CD4-positive, CD25-positive, alpha-beta regulatory T cell (primary cell): ENCODE measurements at places on chromosomes 2 and 18.

DNA sequence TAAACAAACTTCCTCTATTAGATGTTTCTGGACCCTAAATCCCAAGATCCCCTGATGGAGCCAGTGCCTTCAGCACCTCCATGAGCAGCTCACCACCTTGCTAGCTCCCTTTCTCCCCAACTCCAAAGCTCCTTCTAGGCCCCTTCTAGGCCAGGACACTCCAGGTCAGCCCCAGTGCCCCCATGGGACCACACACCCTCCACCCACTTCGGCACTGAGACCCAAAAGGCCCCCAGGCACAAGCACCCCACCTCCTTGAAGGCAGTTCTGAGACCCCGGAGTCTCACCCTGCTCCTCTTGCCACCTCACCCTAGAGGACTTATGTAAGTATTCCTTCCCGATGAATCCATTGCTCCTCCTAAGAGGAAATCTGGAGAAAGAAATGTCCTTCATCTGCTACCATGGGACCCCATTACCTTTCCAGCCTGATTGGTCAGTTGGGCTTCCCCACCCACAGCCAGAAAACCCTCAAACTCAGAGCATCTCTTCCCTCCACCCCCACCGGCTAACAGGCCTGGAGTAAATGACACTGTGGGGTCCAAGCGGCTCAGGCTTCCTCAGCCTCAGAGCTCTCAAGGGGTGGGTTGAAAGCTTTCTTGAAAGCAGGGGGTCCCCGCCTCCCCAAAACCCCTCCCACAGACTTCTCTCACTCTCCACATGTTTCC is 9.8 kb upstream of the ARMC9 start:
- no peak for DNase-seq

GRCh38 chr2:25347205-25347815 is 5.6 kb upstream of the DNMT3A start:
- DNase-seq, result no peak

DNA sequence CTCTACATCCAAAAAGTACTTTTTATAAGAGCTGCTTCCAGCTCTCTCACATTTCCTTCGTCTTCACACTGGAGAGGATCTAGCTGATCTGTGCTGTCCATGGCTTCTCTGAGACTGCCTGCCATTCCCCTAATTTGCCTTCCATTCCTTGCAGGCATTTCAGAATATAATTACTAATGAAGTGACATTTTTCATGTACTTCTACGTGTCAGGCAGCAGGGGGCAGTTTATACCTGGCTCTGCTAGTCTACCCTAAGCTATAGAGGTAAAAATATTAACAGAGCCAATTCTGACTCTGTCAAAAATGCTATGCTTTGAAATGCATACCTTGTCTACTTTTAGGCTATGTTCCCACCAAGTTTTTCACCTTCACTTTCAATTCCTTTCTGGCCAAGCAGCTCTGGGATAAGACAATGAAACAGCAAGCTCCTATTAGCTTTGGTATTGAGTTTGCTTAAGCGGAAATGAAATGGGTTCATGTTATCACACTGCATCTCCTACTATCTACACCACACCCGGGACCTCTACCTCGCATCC is 81.9 kb downstream of the MEP1B start:
- DNase-seq, result no peak

- DNase-seq, result no peak
Measured at GRCh38 chr2:224885836-224886547, 156.3 kb downstream of the DOCK10 start.

DNA sequence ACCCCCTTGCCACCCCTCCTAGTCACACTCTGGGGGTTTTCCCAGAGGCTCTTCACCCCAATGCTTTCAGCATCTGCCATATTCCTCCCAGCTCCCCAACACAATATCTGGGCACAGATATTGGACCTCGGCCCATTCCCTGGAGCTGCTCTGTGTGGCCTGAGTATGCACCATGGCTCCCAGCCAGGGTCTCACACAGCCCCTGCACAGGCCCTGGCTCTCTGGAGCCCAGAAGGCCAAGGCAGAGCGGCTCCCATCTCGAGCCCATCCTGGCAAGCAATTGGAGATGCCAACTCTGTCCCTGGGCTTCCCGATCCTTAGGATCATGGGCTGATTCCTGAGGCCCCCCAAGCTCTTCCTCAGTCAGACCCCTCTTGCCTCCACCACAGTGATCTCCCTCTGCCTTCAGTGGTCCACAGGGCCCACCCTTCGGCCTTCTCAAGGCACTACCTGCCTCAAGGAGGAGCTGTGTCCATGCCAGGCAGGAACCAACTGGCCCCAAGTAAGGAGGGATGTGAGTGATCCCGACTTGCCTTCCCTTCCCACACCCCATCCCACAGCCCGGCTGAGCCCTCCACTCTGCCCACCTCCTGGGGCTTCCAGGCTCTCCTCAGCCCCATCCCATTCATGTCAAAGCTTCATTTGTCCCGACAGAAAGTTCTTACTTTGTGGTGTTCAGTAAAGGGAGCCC is 62.7 kb downstream of the ADD2 start:
- DNase-seq, result no peak

GRCh38 chr18:22432657-22433137 is 15.0 kb upstream of the CTAGE1 start:
- DNase-seq, result no peak

GRCh38 chr18:49510393-49511115 is 23.5 kb upstream of the C18orf32 start:
- peak; percentile 56 for DNase-seq

- DNase-seq, result no peak
Measured at GRCh38 chr2:160825433-160825832, 331.8 kb upstream of the RBMS1 start.

- DNase-seq, result no peak
Measured at GRCh38 chr2:216714376-216714775, 19.0 kb upstream of the IGFBP5 start.

GRCh38 chr18:28407681-28408080 is 230.8 kb upstream of the CDH2 start:
- no peak for DNase-seq

DNA sequence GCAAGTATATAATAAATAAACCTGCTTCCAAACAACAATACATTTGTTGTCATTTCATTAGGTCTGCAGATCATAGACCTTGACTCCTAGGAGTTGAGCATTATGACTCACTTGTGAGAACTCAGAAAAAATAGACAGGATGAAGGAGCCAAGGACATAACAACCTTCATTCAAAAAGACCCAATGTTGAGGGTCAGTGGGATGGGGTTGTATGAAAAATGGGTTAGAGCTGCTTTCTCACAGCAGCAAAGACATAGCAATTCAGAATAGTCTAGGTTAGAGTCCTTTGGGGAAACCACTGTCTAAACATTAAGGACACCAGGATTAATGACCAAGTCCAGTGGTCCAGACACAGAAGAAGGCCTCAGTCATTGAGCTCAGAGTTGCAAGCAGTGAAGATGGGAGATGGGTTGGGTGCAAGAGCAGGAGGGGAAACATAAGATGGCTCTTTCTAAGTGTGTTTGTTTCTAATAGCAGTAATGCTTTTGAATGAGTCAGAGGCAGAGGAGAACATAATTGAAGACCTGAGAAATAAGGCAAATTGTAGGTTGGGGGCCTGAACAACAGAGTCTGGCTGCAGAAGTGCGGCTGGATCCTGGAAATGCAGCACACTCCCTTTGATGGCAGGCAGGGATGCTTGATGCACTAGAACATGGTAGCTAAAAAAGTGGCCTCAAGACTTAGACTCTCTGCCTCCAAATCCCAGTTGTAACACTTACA is 3.7 kb upstream of the SERPINB10 start:
- no peak for DNase-seq

DNA sequence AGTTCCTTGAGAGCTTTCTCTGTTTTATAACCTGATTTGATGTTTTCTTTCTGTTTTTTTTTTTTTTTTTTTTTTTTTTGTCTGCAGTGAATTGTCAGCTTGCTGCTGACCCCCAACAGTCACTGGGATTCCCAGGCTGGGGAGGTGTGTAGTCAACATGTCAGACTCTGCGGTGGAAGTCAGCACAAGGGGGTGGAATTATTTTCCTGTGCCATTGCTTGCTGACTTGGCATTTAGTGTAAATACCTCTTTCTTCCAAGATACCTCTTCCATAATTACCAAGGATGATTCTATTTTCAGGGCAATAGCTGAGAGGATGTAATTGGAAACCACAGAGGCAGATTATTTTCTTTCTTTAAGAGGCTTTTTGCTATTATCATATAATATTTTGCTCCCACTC is 266.3 kb downstream of the CCDC85A start:
- DNase-seq, result no peak

- DNase-seq, result no peak
Measured at GRCh38 chr2:40218679-40219078, 233.2 kb downstream of the SLC8A1 start.

- no peak for DNase-seq
Measured at GRCh38 chr2:218161644-218162043, 5.1 kb downstream of the CXCR1 start.

DNA sequence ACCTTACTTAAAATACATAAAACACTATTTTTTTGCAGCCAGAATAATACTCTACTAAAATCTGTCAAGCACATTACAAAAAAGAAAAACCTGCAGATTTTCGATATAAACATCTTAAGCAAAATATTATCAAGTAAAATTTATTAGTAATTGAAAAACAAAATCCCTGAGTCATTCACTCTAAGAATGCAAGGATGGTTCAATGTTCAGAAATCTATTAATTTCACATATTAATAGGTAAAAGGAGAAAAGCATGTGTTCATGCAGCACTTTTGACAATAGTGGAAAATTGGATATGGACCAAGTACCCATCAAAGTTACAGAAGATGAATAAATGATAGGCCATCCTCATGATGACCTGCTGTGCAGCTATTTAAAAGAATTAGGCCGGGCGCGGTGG is 66.2 kb upstream of the OTOS start:
- DNase-seq, result no peak

DNA sequence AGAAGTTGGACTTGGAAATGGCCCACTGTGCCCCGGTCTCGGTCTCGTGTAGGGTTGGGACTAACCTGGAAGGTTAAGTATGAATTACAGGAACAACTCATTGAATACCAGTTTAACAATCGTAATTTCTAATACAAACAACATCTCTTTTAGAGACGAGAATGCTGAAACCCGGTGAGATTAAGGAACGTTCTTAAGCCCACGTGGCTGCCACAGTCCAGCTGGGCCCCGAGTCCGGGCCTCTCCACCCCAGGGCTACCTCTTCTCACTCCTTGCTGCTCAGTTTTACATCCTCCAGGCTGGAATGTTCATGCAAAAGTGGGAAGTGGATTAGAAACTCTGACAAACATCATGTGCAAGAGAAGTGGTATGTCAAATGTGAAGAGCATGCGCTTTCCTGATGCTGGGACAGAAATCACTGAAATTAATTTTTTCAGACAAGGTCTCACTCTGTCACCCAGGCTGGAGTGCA is 29.4 kb downstream of the NGEF start:
- no peak for DNase-seq
